Activated CD4-positive, alpha-beta T cell treated with anti-CD3 and anti-CD28 coated beads, Interleukin-2, amount 10 ng/mL, durations not matched to agents 7 days and 5 days (primary cell): ENCODE measurements at places on chromosomes 1 and 21. TPM values are rescaled to one million over a fixed set of nuclear protein-coding genes. Genes with fewer than 3 reads are reported as not detected.

GRCh38 chr1:111441573-111442192, 7.4 kb downstream of the WDR77 start:
- H3K27ac ChIP-seq = peak overlapping the region; percentile 64
- DNase-seq = peak; percentile 76
- H3K27me3 ChIP-seq = no peaks in the 10 kb centered on the region

DNA sequence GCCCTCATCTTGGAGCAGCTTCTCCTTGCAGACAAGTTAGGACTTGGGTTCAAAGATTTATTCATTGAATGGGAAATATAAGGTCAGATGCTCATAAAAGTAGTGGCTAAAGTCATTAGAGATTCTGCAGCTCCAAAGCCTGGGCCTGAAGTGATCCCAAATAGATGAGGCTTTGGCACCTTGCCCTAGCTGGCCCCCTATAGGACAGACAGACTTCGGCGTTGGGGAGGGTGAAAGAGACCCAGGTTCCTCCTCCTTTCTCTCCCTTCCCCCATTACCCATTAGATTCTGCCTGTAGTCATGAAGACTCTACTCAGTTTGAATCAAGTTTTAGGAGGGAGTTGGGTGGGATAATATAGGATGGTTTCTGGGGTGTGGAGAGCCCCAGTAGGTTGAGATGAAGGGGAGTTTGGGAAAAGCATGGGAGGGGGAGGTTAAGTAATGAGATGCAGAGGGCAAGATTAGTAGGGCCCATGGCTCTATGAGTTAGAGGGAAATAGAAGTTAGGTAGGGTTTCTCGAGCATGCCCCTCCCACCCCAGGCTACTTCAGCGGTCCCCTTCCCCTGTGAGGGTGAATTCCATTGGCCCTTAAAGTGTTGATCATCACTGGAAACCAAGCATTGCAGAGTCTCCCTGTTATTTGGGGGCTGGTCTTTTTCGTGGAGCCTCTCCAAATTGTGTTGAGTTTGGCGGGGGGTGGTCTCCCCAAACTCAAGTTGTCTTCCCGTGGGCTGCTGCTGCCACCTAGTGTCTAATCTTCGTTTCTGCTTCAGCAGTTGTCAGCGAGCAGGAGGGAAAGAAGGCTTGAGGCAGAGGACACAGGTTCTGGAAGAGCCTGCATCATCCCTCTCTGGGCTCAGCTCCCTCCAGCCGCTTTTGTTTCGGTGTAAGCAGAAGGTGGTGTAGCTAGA, 2.1 kb upstream of the AHDC1 start:
- H3K4me3 ChIP-seq = peak overlapping the region; percentile 91
- DNase-seq = peak; percentile 72
- no peaks in the 10 kb centered on the region for H3K36me3 ChIP-seq
- H3K27ac ChIP-seq = no peak overlapping the region

GRCh38 chr1:174764191-174764590, 235.6 kb upstream of the CACYBP start:
- H3K27ac ChIP-seq = no peak overlapping the region
- no peak for DNase-seq
- peaks cover 8% of the 10 kb centered on the region for H3K4me1 ChIP-seq
- H3K27me3 ChIP-seq = no peaks in the 10 kb centered on the region

DNA sequence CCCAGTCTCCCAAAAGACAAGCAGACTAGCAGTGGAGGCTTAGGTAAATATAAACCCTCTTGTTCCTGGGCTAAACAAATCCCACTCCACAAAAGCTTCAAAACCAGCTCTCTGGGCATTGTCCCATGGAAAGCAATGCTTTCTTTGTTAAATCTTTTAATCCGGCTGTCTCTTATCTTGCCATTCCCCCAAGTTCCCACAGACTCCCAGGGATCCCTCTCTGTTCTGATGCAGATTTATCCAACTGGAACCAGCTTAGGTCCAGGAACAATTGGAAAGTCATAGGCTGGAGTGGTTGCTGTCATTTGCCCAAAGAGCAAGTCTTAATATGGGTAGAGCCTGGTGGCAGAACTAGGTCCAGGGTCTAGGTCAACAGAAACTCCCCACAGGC, 110.1 kb upstream of the ATP1A1 start:
- no peak for DNase-seq
- no peaks in the 10 kb centered on the region for H3K27me3 ChIP-seq
- no peak overlapping the region for H3K4me3 ChIP-seq
- peaks cover 18% of the 10 kb centered on the region for H3K4me1 ChIP-seq

DNA sequence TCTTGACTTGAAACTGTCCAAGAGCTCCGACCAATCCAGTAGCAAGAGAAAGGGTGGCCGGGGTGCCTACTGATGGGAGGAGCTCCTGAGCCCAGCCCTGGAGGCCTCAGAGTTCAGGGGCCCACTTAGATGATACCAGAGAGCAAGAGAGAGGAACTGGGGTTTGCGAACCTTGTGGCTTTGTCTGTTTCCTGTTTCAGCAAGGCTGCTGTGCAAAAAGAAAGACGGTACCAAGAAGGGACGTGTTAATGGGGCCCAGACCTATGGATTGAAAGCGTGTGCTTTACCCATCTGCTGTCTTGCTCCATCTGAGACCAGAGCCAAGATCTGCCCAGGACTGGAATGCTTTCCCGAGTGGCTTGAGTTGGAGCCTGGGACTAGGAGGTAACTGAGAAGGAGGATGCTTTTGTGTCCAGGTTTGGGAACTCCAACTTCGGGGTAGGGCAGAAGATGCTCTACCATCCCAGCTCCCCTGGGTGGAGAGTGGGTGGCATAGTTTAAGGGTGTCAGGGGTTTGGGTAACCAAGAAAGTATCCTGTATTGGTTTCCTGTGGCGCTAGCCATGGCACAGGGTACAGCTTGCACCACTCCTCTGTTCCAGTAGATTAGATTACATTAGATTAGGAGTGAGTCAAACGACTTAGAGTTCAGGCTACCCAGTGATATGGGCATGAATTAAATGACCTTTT, at the start of gene TRAF3IP3:
TRAF3IP3 (plus strand) TSS at position 128 of the 689 bp plus-strand sequence. CDS start 3,987 bp downstream, outside the sequence.
- H3K36me3 ChIP-seq = peaks cover 59% of the 10 kb centered on the region
- peak within 1 kb of the TSS; percentile 91 for H3K4me3 ChIP-seq
- H3K27me3 ChIP-seq = no peaks in the 10 kb centered on the region
- H3K4me1 ChIP-seq = peaks cover 74% of the 10 kb centered on the region

GRCh38 chr1:93029317-93029716, 49.8 kb upstream of the MTF2 start:
- H3K36me3 ChIP-seq = no peaks in the 10 kb centered on the region
- H3K4me3 ChIP-seq = peak overlapping the region; percentile 4
- peak overlapping the region; percentile 73 for H3K27ac ChIP-seq
- peak; percentile 83 for DNase-seq
- H3K4me1 ChIP-seq = peaks cover 39% of the 10 kb centered on the region

GRCh38 chr21:34012640-34013039, 60.7 kb upstream of the MRPS6 start:
- peaks cover 55% of the 10 kb centered on the region for H3K36me3 ChIP-seq
- H3K4me3 ChIP-seq = no peak overlapping the region
- H3K27ac ChIP-seq = no peak overlapping the region
- no peaks in the 10 kb centered on the region for H3K27me3 ChIP-seq

- no peak for DNase-seq
- peaks cover 20% of the 10 kb centered on the region for H3K4me1 ChIP-seq
- H3K36me3 ChIP-seq = no peaks in the 10 kb centered on the region
- H3K27me3 ChIP-seq = peaks cover 4% of the 10 kb centered on the region
Measured at GRCh38 chr1:158285756-158286241, 3.9 kb upstream of the CD1C start.

The NMNAT2 gene
- total RNA-seq = not detected

The LENEP gene
- total RNA-seq = 0.85 TPM

The MROH7 gene
- total RNA-seq = not detected

The KRTAP19-3 gene
- not detected for total RNA-seq
